ENCODE measurements at places on chromosomes 6 and 20. TPM values are rescaled to one million over a fixed set of nuclear protein-coding genes. Genes with fewer than 3 reads are reported as not detected.
A peak's percentile ranks its signal among the peaks of the same experiment; 100 is the strongest.

- DNase-seq, result peak; percentile 69
Observed at GRCh38 chr20:23636182-23636907, 1.4 kb downstream of the CST3 start.

DNA sequence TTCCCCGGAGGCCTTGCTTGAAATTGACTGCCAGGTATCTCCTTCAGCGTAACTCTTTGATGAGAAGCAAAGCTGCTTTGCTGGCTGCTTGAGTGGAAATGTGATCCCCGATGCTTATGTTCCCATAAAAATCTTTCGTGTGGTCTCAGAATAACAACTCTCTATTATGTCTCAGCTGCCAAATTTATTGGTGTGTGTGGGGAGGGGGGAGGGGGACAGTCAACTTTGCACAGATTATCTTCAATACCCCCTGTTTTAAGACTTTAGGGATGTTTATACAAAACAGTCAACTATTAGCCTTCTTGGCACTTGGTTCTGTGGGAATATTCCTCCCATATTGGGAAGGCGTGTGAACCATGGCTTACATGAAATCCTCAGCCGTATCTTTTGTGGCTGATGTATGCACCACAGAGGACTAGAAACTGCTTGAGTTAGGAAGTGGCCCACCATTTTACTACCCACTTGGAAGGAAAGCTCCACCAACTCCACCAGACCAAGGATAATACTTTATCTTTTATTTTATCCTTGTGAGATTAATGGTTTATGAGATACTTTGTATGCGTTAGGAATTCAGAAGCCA lies 101.5 kb upstream of the SLC24A3 start:
- DNase-seq, result no peak

DNA sequence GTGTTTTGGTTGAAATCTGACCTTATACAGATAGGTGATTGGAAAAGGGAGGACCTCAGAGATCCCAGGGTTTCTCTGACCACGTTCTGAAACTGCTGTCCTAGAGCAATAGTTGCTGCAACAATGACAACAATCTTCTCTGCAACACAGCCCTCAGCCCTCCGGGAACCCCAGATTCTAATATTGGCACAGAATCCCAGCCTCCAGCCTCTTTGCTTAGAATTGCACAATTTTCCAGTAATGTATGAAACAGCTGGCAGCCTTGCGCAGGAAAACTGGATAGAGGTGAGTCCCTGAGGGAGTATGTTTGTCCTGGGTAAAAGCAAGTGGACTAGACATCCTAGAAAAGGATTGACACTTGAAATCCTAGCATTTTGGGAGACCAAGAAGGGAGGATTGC lies 30.4 kb upstream of the PNRC1 start:
- peak; percentile 73 for DNase-seq

DNA sequence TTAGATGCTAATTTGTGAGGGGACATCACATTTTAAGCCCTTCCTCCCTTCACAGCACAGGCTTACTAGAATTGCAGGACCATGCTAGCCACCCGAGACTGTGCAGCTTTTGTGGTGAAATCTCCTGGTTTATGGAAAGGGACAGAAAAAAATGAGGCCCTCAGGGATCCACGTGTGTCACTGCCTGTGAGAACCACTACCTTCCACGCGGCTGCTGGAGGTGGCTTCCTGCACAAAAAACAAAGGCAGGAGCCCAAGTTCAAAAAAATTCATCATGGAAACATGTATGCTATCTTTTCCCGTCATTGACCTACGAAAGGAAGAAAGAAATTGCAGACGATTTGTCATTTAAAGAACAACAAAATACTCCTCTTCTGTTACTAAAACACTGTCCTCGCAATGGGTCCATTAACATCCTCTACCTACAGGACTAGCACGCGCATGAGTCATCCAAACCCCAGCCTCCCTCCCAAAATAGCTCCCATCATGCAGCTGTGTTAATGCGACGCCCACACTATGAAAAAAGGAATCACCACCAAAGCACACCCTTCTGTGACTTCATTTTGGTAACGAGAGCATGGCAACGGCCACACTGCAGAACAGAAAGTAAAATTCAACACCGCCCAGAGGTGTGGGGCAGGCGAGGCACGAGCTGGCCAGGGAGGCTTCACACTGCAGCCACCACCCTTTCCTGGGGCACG lies 45.7 kb downstream of the RAMACL start:
- DNase-seq, result no peak

GRCh38 chr20:8805737-8806442 lies 263.0 kb upstream of the PLCB4 start:
- DNase-seq, result no peak

Gene PSORS1C1
- total RNA-seq, result not detected

DNA sequence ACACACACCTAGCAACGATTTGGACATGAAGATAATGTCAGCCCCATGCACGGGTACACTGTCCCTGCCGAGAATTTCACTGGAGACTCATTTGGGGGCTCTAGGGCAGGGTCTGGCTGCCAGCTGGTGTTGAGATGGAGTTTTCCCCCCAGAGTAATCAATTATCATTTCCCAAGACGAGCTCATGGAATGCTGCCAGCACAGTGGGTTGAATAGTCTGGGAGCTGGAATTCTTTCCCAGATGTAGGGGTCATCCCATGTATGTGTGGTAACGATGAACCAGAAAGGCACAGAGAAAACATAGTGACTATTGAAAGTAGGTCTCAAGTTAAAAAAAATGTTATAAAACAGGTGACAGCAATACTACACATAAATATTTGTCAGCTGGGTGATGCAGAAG lies 579.9 kb downstream of the MAFB start:
- no peak for DNase-seq

DNA sequence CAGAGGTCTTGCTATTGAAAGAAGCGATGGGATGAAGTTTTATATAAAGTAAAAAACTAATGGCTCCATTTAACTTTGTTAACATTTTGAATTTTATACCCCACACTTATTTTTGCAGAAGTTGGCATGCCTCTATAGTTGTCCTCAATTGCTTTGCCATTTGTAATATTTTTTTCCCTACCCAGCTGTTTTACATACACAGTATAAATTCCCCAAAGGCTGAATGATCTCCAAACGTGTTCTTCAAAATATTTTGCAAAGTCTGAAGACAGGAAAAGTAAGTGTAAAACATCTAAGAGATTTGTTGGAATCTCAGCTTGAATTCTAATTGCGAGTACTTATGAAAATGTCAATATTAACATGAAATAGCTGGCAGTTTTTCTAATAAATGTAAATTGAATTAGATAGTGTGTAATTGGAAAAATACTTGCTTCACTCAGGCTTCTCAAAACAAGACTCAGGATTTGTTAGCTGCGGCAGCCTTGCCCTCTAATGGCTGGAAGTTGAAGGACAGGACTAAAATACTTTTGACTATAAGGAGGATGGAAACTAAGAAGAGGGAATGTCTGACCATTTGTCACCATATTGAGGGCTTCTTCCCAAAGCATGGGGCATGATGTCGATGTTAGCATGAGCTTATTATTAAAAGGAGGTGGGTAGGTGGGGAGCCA lies 226.8 kb downstream of the UST start:
- DNase-seq, result no peak

GRCh38 chr6:22954749-22955385 lies 385.5 kb downstream of the HDGFL1 start:
- no peak for DNase-seq

DNA sequence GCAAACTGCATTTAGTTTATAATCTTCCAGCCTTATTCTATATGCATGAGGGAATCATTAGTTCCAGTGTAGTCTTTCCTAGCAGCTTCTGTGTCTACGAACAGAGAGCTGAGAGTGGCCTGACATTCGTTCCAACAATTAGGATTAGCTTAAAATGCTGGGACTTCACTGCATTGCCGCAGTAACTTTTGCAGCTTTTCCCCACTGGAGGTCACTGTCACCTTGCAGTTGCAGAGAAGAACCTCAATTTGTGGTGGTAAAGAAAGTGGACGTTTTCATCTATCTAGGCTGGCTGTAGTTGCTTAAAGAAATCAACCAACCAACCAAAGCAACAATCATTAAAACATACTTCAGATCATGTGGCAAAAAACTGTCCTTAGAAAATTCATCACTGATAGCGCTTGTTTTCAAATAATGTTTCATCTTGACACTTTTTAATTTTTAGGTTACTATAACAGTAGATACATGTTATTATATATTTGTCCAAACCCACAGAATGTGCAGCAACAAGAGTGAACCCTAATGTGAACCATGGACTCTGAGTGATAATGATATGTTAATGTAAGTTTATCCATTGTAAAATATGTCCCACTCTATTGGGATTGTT lies 12.2 kb downstream of the MYLK4 start:
- no peak for DNase-seq

Gene IRAK1BP1
- total RNA-seq, result 0.84 TPM

Gene FOXS1
- 0.15 TPM for total RNA-seq

Gene PSORS1C2
- total RNA-seq, result not detected

Gene OPN5
- total RNA-seq, result not detected

DNA sequence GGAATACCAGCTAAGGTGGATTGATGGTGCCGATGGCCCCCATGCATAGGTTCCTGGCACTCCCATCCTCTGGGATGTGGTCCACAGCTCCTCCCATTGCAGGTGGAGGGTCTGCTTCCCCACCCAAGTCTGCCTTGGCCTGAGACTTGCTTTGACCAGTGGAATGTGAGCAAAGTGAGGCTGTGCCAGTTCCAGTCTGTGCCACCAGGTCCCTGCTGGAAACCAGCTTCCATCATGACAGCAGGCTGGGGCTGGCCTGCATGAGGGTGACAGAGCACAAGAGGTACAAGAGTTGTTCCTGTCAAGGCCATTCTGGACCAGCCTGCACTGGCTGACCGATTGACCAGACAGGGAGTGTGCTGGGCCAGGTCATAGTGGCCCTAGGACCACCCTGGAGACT lies 27.0 kb upstream of the CCR6 start:
- no peak for DNase-seq

GRCh38 chr6:32126880-32127279 lies 1.2 kb downstream of the ATF6B start:
- DNase-seq, result no peak

Measured in right lobe of liver (tissue), 6 donors.